ENCODE measurements at places on chromosomes 16 and 17.

- peak; percentile 80 for DNase-seq
These were observed at the start of gene PRR29 for GRCh38 chr17:63998050-63998720. Gene PRR29 (plus strand): TSS chr17:63998351. CDS start chr17:63998365, 14 bp downstream.

DNA sequence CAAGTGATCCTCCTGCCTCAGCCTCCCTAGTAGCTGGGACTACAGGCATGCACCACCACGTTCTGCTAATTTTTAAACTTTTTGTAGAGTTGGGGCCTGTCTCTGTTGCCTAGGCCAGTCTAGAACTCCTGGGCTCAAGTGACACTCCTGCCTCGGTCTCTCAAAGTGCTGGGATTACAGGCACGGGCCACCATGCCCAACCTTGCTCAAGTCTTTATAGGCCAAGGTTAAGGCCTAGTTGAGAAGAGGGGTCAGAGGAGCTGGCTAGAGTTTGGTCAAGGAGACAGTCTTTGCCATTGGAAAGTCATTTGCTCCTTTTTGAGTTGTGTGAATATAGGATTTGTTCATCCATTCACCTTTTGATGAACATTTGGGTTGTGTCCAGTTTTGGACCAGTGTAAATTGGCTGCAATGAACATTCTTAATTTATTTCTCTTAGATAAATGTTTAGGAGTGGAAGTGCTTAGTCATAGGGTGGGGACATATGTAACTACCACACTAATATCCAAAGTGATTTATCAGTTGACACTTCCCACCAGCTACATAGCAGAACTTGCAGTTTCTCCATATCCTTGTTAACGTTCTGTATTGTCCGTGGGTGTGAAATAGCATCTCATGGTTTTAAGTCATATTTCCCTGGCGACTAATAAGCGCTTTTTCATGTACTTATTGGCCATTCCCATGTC lies 30.7 kb upstream of the ARHGAP17 start:
- no peak for DNase-seq

DNA sequence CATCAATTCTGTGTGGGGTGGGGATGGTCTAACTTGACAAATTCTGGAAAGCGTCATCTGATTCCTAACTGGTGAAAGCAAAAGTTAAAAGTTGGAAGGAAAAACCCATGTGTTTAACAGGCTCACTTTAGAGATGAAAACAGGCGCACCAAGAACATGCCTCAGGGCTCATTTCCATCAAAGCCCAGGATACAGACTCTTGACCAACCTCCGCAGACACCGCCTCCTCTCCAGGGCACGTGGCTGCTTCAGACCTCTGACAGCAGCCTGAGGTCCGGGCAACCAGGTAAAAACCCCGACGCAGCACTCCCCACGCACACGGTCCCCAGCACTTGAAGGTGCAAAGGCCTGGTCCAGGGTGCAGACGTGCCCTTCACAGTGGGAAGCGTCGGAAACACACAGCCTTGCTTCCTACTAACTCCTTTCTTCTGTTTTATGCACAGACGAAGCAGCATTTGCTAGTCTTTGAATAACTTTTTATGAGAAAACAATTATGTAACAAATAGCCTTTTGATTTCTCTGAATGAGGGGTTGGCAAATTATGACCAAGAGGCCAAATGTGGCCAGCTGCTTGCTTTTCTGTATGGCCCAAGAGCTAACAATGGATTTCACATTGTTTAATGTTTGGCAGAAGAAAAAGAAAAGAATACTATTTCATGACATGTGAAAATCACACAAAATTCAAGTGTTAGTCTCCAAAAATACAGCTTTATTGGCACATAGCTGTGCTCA lies 44.2 kb upstream of the TRAP1 start:
- DNase-seq: no peak

DNA sequence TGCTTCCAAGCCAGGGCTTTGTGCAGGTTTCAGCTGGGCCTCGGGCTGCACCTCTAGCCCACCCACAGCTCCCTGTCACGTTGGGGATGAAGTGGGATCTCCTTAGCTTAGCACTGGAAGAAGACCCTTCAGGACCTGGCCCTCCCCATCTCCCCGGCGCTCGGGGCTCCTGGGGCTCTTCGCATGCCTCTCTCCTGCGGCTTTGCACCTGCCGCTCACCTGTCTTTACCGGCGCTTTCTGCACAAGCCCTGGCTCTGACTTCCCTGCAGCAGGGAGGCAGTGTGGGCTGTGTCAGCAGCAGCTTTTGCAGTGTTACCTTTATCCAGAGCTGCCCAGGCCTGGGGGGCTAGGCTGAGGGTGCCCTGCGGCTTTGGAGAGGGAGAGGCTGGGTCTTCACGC lies 52.3 kb downstream of the NT5M start:
- no peak for DNase-seq
